ENCODE measurements at places on chromosomes 2 and 18.

DNA sequence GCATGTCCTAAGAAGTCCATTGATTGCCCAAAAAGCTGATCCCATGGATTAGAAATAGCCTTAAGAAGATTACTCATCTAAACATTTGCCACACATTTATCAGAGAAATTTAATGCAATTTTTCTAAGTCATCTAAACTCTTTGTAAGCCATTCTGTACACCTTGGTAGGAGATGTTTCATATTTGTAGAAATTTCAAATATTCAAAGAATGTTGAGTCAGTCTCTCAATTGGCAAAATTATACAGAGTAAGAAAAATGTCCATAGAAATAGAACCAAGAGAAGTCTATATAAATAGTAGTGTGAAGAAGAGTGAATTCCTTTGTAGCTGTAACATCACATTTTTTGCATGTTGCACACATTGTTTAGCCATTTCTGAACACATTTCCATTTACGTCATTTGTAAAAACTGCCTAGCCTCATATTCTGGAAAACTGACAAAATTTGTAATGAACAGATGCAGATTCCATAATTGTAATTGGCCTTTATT lies 128.6 kb downstream of the MSTN start:
- no peak for DNase-seq

DNA sequence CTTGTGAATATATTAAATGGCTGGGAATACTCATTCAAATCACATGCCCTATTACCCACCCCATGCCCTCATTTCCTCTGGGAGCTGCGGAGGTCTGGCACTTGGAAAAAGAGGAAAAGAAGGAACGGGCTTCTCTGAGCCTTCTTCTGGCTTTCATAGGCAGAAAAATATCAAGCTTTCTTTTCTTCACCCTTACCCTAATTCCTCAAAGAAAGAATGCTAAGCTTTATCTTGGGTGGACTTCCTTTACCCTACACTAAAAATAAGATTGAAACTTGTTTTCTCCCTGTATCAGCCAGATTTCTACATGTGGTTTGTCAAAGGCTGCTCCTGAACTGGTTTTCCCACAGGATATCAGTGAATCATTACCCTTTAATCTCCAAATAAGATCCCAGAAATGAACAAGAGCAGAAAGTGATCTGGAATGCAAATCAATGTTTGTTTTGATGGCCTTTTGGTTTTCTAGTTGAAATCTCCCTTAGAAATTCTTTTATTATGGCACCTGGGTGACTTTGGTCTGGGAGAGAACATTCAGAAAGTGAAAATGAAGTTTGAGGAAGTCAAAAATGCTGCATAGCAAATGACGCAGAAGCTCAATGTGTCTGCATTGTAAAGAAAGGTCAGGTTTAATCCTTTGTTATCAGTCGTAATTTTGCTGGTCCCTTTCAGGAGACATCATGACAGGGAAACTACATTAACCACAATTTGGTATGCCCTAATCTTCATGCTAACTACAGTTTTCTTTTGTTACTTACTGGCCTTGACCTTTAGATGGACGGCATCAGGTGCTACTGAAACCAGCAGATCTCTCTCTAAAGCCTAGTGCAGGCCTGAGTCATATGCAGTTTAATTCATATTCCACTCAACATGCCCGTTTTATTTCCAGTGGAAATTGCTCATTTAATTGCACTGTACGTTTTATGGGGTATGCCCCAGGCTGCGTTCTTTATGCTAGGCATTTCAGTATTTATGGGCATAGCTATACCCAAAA lies 46.6 kb upstream of the HNRNPA3 start:
- no peak for DNase-seq

- DNase-seq, result no peak
Measured at GRCh38 chr2:16123421-16123820, 183.1 kb downstream of the MYCN start.

DNA sequence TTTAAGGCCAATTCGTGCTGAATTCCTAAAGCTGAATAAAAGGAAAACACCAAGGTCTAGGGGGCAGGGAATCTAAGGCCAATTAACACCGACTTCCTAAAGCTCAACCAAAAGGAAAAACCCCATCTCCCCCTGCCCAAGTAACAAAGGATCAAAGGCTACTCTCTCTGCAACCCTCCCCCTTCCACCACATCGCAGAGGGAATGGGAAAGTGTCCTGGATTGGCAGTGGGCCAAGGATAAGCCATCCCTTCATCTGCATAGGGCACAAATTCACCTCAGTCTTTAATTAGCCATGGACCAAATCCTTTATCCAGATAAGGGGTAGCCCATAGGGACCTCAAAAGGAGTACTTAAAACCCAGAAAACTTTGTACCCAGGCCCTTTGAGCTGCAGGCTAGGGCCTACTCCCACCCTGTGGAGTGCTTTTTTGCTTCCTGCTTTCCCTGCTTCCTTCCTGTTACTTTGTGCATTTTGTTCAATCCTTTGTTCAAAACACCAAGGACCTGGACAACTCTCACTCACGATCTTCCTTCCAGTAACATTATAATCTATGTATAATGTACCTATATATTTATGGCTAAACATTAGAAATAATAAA lies 2119.8 kb upstream of the CELF4 start:
- no peak for DNase-seq

GRCh38 chr2:109247812-109248211 lies 118.8 kb downstream of the SH3RF3 start:
- no peak for DNase-seq

DNA sequence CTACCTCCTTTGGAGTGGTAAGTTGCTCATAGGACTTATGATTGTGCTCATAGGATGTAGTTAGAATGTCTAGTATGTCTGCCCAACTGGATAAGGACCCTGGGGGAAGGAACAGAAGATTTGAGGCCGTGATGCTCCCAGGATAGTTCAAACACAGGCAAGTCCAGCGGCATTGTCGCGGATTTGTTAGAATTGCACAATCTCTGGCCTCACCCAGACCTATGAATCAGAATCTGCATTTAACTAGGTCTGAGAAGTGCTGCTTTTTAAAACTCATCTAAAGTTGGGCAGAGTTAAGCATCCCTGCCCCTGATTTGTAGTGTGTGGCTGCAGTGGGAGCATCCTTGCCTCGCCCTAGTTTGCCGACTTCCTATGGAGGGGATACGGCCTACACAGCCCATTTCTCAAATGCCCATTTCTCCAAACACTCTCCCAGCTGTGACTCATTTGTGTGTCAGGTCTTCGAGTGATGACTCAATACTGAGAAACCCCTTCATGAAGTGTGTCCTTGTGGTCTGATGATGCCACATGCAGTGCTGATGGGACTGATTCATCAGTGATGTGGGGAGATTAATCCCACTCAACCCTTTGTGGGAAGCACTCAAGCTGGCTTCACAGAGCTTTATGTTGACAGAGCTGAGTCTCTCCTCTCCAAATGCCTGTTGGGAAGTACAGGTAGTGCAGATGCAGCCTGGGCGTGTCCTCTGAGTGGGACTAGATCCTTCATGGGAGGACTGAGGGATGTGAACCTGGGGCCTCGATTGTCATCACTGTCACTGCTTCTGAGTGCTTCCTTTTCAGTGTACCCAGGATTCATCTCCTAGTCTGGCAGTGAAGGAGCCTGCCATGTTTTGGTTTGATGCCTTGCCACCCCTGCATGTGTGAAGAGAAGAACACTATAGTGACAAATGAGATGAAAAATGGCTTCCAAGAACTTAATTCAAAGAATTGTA lies 18.7 kb downstream of the SMIM21 start:
- peak; percentile 15 for DNase-seq

GRCh38 chr2:110099471-110100225 lies 16.0 kb downstream of the MALL start:
- DNase-seq, result no peak

GRCh38 chr2:75199428-75200011 lies at the start of gene TACR1:
TACR1 (minus strand) TSS chr2:75199520; CDS start chr2:75198934, 586 bp downstream.
- DNase-seq, result peak; percentile 29

Data from CD4-positive, alpha-beta T cell treated with Interleukin-4 for 4 hours (primary cell).